ENCODE measurements at places on chromosomes 11 and 22.

DNA sequence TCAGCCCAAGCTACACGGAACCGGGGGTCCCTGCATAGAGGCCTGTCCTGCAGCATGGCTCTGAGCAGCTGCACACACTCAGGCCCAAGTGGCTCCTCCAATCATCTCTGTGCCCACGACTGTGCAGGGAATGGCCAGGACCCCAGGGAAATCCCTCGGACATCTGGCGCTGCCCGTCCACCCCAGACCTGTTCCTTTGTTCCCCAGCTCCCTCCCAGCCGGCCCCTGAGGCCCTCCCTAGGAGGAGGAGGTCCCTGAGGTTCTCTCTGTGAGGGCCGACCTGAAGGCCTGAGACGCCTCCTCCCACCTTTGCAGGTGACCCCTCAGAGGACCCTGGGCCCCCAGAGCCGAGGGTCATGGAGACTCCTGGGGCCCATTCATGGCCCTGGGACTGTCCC lies 1.1 kb downstream of the MLC1 start:
- DNase-seq = no peak

DNA sequence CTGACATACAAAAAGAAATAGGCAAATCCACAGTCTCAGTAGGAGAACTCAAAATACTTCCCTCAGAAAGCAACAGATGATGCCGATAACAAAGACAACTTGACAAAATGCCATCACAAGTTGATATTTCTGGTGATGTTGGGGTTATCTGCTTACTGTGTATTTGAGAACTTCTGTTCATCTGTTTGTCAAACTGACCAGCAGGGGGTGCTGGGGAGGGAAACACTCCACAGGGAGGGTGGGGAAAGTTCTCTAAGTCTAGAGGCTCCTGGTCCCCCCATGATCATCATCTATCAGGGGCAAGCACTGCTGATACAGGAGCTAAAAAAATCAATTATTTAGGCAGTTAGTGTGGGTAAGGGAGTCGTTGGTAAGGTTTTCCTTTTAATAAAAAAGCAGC lies 19.2 kb downstream of the GLYATL1 start:
- no peak for DNase-seq

- DNase-seq = no peak
These were observed 2.7 kb downstream of the NEAT1 start for GRCh38 chr11:65425105-65425970.

DNA sequence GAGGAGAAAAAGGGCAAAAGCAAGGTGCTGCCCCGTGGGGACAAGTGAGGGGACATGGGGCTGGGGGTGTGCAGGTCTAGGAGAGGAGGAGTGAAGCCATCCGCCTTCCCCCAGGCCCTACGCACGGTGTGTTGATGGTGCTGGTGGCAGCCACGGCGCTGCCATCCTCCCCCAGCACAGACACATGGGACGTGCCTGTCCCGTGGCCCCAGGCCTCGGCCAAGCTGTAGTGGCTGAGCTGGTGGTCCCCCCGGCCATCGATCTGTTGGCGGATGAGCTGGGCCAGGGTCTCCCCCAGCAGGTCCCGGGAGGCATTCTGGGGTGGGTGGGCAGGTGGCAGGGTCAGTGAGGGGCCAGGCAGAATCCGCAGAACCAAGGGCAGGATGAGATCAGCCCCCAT lies 18.9 kb downstream of the GGT5 start:
- DNase-seq = no peak

- DNase-seq = no peak
These were observed 7.0 kb downstream of the SEPTIN3 start for GRCh38 chr22:41976070-41976901.

- DNase-seq = no peak
These were observed 5.7 kb downstream of the RSF1 start for GRCh38 chr11:77814848-77815247.

DNA sequence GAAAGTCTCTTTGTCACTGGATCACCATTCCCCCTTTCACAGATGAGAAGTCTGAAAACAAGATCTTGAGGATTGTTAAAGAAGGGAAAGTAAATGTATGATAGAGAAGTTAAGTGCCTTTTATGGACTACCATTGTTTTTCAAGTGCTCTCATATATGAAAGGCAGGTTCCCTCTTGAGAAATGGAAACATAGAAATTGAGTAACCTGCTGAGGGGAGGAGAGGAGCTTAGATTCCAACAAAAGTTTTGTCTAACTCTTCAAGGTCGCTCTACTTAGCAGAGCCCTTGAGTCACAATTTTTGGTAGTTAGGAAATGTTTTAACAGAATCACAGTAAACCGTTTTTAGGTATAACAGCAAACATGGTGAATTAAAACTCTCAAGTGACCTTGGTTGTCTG lies 80.1 kb downstream of the SVIP start:
- DNase-seq = peak; percentile 44

Data from NCI-H2029 treated with DMSO at 0.1 percent for 48 hours (cell line).